ENCODE measurements at places on chromosomes 5 and 9. TPM values are rescaled to one million over a fixed set of nuclear protein-coding genes. Genes with fewer than 3 reads are reported as not detected.

The TLX3 gene
- total RNA-seq: not detected

The PCSK1 gene
- not detected for total RNA-seq

The NSA2 gene
- 163 TPM for total RNA-seq

The SH3TC2 gene
- not detected for total RNA-seq

The PFN3 gene
- total RNA-seq: not detected

The MUSK gene
- total RNA-seq: not detected

The ARL10 gene
- 15.6 TPM for total RNA-seq

The SAXO1 gene
- 0.11 TPM for total RNA-seq

The ROPN1L gene
- not detected for total RNA-seq

The SLIT3 gene
- total RNA-seq: 7.3 TPM

The NUTM2G gene
- total RNA-seq: not detected

The IL3 gene
- total RNA-seq: 10.8 TPM

The ENTPD8 gene
- not detected for total RNA-seq

The KIF24 gene
- total RNA-seq: 7.7 TPM

The GCNT4 gene
- total RNA-seq: 2.1 TPM

The SELENOP gene
- not detected for total RNA-seq

The TEK gene
- not detected for total RNA-seq

The RALGPS1 gene
- total RNA-seq: 2.2 TPM

The SLC28A3 gene
- total RNA-seq: 1.3 TPM

The GRAMD2B gene
- 9.7 TPM for total RNA-seq

The ICE1 gene
- total RNA-seq: 27.4 TPM

The CMBL gene
- total RNA-seq: 0.66 TPM

The SQSTM1 gene
- 87.6 TPM for total RNA-seq

The EFNA5 gene
- total RNA-seq: not detected

The MLANA gene
- not detected for total RNA-seq

The ARHGEF39 gene
- 23.1 TPM for total RNA-seq

The GLRA1 gene
- total RNA-seq: not detected

The IL5 gene
- total RNA-seq: 0.69 TPM

The TMEM232 gene
- 0.30 TPM for total RNA-seq

The PCDHA13 gene
- not detected for total RNA-seq

The SURF6 gene
- total RNA-seq: 22.4 TPM

The SPINK4 gene
- not detected for total RNA-seq

The DRD1 gene
- total RNA-seq: not detected

The PIP5KL1 gene
- 1.9 TPM for total RNA-seq
